ENCODE measurements at places on chromosomes 3 and 15.

- DNase-seq: no peak
These were observed 112.6 kb downstream of the ERC2 start for GRCh38 chr3:56355570-56356185.

- DNase-seq: no peak
These were observed 55.3 kb downstream of the ISL2 start for GRCh38 chr15:76391847-76392246.

GRCh38 chr15:57462381-57462780 is 86.1 kb downstream of the CGNL1 start:
- DNase-seq: no peak

- DNase-seq: no peak
These were observed 75.0 kb upstream of the NR2E3 start for GRCh38 chr15:71735385-71735757.

DNA sequence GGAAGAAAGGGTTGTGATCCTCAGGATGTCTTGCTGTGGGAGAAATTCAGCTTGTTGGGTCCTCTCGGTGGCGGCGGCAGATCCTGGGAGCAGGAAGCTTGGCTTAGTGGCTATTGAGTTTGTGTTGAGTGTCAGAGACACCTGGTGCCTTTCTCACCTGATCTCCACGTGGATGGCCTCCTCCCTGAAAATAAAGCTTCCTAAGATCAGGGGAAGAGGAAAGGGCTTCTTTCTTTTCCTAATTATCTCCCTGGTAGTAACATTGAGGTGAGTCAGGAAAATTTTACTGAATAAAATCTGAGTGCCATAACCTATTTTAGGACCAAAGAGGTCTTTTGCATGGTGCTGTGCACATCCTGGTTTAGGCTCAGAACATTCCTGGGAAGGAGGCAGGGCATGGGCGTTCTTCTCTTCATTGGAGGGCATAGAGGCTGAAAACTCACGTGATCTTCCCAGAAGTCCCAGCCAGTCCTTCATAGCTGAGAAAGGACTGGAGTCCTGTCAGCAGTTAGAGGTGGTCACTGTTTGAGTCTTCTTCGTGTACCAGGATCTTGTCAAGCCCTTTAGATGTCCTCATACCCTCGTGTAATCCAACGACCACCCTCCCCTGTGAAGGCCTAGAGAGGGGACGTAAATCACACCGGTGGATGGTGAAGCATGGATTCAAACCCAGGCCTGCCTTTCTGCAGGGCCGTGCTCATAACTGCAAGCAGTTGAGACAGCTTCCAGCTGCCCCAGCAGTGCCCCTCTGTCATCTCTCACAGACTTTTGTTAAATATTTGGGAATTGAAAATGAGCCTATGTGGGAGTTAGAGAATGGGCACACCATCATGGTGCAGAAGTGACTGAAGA is 1.1 kb downstream of the CMTM8 start:
- no peak for DNase-seq

GRCh38 chr15:57337868-57338411 is 38.4 kb upstream of the CGNL1 start:
- no peak for DNase-seq

- no peak for DNase-seq
These were observed 110.3 kb downstream of the FRMD5 start for GRCh38 chr15:44084770-44085169.

DNA sequence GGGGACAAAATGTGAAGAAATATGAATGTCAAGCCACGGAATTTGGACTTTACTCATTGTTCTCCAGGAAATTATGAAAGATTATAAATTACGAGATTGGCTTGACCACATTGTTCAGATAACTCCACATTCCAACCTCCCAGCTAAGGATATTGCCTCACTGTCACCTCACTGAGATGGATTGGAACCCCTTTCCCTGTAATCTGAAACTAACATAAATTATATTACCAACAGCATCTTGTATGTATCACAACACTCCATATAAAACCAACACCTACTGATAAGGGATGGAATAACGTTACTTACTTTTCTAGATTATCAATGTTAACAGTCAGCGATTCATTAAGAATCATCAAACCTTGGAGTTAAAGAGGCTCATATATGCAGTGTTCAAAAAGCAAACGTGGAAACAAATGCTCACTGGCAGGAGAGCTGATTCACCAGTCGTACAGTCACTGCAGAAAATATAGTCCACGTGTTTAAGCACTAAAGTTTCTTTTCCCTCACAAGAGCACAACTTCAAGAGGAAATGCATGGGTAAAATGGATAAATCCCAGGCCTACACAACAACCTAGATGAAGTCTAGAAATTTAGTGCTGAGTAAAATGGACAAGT is 451.5 kb downstream of the FGF12 start:
- no peak for DNase-seq

- DNase-seq: no peak
These were observed 28.1 kb downstream of the ZNF589 start for GRCh38 chr3:48268936-48269561.

DNA sequence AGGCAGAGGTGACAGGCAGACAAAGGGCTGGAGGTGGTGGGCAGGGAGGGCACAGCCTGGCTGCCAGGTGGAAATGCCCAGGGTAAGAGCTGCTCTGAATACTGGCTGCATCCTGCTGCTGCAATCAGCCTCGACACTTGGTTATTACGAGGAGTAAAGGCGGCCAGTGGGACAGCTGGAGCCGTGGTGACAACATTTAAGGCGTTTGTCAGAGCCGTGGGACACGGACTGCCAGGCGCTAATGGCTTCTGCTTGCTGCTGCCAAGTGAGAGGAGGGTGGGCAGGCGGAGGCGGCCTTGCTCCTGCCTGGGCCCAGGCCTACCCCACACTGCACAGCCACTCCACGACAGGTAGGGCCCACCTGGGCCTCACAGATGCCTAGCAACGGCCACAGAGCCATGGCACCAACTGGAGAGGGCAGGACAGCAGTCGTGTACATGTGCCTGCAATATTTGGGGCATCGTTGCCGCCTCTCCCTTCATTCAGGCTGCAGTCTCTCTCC is 49.2 kb upstream of the TMEM115 start:
- DNase-seq: no peak

- no peak for DNase-seq
These were observed 26.1 kb upstream of the TM4SF4 start for GRCh38 chr3:149448331-149448831.

DNA sequence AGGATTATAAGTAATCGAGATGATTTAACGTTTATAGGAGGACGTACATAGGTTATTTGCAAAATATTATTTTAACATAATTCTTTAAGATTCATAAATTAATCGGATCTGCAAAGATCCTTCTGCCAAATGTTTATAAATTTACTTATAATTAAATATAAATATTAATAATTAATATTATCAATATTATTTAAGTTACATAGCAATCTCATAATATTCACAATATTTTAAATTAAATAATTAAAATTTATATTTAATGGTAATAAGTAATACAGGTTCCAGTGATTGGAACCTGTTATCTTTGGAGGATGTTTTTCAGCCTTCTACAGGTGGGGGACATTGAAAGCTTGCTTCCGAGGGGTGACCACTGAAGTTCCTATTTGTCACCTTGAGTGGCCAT is 16.1 kb downstream of the WDR53 start:
- no peak for DNase-seq
